Stimulated activated CD8-positive, alpha-beta memory T cell treated with anti-CD3 and anti-CD28 coated beads, Interleukin-2, amount 100 ng/mL, for 1 hour (primary cell): ENCODE measurements at places on chromosomes 5 and 9.

DNA sequence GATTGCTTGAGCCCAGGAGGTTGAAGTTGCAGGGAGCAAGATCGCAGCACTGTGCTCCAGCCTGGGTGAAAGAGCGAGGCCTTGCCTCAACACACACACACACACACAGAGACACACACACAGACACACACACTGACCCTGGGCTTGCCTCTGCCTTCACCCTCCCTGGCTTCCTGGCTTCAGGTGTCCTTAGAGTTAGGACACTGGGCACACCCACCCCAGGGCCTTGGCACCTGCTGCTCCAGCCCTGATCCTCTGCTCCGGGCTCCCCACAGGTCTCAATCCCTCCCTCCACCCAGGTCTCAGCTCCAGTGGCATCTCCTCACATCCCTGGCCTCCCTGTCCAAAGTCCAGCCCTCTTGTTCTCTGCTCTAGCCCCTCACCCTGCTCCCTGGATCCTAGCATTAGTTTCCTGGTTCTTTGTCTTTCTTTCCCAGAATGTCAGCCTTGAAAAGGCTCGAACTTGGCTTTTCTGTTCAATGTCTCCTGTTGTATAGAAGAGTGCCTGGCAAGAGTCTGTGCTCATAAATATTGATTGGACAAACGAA, 212.9 kb downstream of the C9orf50 start:
- DNase-seq, result no peak

GRCh38 chr5:77847129-77847460, 71.0 kb upstream of the TBCA start:
- no peak for DNase-seq

DNA sequence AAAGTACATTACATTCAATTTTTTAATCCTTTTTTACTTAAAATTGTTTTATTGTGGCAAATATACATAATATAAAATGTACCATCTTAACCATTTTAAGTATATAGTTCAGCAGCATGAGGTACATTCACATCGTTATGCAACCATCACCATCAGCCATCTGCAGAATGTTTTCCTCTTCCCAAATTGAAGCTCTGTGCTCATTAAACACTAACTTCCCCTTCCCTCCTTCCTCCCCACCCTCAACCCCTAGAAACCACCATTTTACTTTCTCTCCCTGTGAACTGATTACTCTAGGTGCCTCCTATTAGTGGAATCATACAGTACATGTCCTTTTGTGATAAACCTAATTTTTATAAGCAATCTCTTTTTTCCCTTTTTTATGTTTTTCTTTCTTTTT, 15.6 kb downstream of the TEX53 start:
- DNase-seq, result no peak

DNA sequence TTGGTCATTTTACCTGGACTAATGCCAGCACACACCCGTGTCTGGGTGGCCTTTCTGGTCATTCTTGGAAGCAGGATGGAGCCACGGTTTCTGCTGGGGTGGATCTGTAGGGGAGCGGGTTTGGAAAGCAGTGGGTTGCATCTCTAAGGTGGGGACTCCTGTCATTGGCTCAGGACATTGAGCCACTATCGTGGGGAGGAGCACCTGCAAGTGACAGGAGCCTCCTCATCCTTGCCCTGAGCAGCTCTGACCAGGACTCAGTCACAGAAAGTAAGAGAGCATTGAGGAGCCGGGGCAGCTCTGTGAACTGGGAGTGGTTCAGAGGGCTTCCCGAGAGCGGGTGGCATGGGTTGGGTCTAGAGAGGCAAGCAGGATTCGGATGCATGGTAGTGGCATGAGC, 3.7 kb downstream of the B4GALT7 start:
- no peak for DNase-seq

- DNase-seq, result no peak
Observed at GRCh38 chr5:39014561-39014960, 59.6 kb downstream of the RICTOR start.

DNA sequence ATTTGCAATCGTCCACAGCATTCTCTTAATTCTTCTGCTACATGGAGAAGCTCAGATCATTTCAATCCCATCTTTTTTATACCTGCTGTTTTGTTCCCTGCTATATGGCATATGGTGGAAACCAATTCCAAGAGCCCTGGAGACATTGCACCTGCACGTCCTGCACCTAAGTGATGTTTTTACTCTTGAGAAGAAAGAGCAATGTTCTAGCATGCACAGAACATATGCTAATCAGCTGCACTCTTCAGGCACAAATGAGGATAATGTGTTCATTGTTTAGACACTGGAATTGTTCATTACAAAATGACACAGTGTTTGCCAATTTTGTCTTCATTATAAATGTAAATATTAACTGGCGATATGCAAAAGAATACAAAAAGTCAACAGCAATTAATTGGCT, 935.8 kb downstream of the TLE4 start:
- no peak for DNase-seq

DNA sequence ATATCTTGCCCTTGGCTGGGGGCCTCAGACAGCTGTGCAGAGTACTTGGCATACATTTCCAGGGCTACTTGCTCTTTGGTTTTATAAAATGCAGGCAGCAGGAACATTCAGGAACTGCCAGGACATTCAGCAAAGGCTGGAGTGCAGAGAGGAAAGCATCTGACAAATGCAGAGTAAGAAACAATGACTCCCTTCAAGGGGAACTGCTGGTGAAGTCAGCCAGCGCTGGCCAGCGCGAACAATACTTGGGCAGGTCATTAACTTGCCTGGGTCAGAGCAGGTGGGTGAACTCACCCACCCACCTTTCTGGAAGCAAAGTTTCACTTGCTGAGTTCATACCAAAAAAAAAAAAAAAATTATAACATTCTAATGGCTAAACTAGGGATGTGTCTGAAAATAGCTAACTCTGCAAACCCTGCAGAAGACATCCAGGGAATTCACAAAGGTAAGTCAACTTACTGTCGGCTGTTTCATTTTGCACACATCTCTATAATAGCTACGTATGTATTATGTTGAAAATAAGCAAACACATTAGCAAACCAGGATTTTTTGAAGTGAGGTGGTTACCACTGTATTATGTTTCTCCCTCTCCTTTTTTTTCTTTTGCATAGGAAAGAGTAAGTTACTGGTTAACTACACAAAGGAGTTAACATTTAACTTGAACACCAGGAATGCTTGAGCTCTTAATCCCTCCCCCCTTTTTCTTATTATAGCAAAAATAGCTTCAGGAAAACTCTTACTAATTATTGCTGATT, 152.2 kb downstream of the GLIS3 start:
- no peak for DNase-seq

- DNase-seq, result no peak
Observed at GRCh38 chr5:124162767-124163532, 583.5 kb downstream of the ZNF608 start.

GRCh38 chr5:149837680-149838269, 106.8 kb downstream of the PDE6A start:
- DNase-seq, result no peak

DNA sequence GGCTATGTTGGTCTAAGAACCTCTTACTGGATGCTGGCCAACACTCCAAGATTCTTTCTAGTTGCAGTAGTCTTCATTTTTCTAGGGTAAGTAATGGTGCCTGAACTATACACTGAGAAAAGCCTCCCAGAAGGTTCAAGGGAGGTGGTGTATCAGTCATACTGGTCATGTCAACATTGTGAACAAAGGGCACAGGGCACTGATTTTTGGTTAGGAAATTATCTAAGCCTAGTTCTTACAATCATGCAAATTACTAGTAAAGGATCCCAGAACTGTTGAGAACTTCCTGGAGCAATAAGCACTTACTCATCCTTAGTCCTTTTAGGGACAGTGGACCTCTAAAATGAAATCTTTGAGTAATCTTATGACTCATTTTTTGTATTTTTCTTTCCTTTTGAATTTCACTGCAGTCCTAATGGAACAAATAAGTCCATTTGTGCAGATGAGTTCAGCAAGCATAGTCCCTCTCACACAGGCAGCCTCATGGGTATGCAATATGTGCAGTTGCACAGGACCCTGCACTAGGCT, 21.1 kb upstream of the CDC42SE2 start:
- no peak for DNase-seq

DNA sequence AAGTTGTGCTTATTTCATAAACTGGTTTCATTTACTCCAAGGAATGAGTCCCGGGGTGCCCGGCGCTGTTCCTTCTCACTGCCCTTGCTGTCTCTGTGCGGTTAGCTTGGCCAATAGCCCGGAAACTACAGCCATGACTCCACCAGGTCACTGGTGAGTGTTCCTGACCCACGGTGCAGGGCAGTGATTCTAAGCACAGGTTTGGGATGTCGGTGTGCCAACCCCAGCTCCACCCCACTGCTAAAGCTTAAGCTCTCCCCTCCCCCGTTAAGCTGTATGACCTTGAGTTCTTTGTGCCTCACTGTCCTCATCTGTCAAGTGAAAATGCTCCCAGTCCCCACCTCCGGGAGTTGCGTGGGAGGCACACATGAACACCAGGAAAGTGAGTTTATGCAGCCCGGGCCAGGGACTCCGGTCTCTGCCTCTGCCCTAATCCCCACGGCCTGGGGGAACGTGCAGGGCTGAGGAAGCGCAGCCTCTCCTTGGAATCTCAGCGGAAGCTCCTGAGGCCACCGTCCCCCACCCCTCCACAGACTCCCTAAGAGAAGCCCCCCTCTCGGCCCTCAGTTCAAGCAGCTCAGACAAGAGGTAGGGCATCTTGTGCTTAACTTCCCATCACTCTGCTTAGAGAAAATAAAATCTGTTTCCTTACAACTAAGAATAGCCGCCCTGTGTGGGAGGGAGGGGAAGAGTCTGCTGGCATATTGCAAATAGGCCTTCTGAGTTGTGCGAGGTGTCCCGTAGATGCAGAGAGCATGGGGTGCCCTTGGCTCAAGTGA, 92.0 kb upstream of the RAI14 start:
- DNase-seq, result no peak

GRCh38 chr5:62132276-62132675, 173.7 kb upstream of the KIF2A start:
- no peak for DNase-seq
